ENCODE measurements at places on chromosomes 6 and 20.
A peak's percentile ranks its signal among the peaks of the same experiment; 100 is the strongest.

DNA sequence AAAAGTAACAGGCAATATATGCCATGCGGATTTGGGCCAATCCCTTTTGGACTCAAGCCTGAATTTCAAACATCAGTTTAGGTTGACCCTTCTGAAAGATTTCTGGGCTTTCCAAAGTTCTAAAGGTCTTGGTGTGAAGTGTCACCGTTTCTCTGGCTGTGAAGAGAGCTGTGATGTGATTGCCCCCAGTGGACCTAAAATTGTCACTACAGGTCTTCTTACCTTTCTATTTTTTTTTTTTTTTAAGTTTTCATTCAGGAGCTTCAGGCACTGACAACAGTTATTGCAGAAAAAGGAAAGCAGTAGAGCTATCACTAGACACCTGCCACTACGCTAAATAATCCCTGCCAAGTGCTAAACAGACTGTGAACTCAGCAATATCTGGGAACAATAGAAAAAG is 75.7 kb upstream of the OPRM1 start:
- no peak for DNase-seq

- no peak for DNase-seq
These were observed 75.1 kb downstream of the SLC2A10 start for GRCh38 chr20:46784436-46785127.

- DNase-seq, result no peak
These were observed 147.3 kb downstream of the DLL1 start for GRCh38 chr6:170143401-170144150.

GRCh38 chr6:82645536-82646230 is 282.1 kb downstream of the TPBG start:
- DNase-seq, result no peak

DNA sequence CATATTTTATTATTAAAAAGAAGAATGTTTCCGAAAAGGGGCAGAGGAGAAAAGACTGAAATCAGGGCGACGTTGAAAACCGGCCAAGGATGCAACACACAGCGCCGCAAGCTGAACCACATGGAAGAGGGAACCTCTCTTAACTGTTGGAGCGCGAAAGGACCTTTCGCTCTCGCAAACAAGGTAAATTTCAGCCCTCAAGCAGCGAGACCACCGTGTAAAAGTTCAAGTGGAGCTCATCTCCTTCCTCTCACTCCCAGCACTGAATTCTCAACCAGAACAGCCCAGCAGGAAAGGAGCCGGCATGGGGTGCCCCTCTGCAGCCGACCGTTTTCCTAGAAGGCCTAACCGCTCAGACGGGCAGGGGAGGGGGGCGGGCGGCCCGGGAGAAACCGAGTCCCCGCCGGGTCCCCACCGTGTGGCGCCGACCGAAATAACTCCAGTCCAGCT is 621 bp downstream of the GPR63 start:
- peak; percentile 4 for DNase-seq

- DNase-seq, result no peak
These were observed 14.6 kb downstream of the MYH7B start for GRCh38 chr20:34970193-34970840.

GRCh38 chr6:137497721-137498463 is 3.7 kb upstream of the OLIG3 start:
- peak; percentile 41 for DNase-seq

DNA sequence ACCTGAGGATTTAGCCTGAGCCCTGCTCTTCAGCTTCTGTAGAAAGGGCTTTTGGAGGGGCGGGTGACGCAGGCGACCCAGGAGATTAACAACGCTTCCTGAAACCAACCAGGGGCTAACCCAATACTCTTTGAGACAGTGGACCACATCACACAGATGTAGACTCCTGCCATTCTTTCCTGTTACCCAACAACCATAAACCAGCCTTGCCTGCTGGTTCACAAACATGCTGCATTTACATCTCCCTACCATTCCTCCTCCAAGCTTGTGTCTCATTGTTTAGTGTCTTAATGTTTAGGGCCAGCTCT is 28.3 kb downstream of the PPP1R16B start:
- DNase-seq, result peak; percentile 76

DNA sequence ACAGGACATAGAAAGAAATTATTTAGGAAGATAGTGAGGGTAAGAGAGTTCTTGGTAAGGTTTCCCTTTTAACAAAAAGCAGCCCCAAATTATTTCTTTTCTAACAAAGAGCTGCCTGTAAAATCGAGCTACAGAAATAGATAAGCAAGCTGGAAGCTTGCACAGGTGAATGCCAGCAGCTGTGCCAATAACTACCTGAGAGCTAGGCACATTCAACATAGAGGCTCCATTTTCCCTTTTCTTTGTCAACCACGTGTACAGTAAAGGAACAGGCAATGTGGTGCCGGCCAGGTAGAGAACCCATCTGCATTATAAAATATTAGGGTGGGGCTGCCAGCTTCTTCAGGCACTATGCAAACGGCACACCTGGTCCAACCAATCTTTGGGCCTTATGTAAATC is 341.6 kb upstream of the JAG1 start:
- no peak for DNase-seq

DNA sequence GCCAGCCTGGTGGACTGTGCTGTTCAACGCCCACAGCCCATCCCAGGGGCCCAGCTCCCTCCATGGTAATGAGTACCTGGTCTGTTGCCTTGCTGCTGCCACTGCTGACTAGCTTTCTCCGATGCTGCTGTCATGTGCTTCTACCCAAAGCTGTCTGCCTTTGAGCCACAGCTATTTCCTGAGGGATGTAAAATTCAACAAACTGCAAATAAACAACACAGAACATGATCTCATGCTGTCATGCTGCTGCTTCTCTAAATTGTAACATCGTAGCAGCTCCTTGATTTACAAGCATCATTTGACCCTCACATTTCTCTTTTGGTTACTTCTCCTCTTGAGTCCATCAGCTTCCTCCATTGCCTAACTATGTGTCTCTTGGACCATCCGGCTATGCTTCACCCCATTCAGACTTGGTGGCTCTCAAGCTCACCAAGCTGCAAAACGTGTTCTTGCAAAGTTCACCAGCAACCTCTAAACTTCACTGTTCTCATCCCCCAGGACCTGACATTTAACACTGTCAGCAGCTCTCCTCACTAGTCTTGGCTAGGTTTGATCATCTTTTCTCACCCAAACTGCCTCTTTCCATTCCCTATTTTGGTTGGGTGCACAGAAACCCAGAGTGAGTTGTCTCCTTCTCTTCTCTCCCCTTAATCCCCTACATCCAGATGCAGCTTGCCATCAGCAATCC is 54.6 kb downstream of the FYN start:
- DNase-seq, result no peak

- no peak for DNase-seq
These were observed 225.5 kb downstream of the SOD2 start for GRCh38 chr6:159467473-159468041.

DNA sequence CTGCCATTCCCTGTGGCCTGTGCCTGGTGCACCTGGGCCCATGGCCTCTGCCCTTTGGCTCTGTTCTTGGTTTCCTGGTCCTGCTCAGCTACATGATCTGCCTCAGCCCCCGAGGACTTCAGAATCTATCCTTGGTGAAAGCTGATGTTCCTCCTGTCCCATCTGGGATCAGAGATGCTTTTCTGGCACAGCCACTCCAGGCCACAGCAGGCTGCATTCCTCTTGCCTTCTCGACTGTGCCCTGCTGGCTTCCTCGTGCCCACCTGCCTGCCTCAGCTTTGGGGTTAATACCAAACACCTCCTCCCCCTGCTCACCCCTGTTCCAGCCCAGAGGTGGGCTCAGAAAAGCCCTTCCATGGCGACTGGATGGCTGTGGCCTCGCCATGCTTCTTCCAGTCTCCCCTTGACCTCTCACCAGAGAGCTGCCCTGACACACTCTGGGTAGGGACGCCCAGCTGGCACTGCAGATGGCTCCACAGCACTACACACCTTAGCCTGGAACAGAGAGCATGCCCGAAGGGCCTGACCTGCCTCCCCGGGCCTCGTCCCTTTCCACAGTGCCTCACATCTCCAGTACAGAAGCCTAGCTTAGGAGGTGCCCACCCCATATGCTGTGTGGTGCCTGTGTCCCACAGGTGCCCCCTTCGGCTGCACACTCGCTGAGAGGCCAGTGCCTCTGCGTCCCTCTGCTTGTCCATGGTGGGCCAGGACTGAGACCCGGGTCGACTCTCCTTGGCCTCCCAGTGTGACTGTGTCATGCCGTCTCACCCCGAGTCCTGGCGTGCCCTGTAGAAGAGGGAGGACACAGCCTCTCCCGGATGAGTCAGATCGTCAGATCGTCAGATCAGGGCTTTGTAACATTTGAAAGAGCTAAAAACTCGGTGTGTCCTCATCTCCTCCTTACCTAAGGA is 148.8 kb downstream of the DTNBP1 start:
- DNase-seq, result no peak

GRCh38 chr6:37928217-37928616 is 108.7 kb downstream of the ZFAND3 start:
- no peak for DNase-seq

- no peak for DNase-seq
These were observed 27.4 kb upstream of the CAP2 start for GRCh38 chr6:17365961-17366360.

DNA sequence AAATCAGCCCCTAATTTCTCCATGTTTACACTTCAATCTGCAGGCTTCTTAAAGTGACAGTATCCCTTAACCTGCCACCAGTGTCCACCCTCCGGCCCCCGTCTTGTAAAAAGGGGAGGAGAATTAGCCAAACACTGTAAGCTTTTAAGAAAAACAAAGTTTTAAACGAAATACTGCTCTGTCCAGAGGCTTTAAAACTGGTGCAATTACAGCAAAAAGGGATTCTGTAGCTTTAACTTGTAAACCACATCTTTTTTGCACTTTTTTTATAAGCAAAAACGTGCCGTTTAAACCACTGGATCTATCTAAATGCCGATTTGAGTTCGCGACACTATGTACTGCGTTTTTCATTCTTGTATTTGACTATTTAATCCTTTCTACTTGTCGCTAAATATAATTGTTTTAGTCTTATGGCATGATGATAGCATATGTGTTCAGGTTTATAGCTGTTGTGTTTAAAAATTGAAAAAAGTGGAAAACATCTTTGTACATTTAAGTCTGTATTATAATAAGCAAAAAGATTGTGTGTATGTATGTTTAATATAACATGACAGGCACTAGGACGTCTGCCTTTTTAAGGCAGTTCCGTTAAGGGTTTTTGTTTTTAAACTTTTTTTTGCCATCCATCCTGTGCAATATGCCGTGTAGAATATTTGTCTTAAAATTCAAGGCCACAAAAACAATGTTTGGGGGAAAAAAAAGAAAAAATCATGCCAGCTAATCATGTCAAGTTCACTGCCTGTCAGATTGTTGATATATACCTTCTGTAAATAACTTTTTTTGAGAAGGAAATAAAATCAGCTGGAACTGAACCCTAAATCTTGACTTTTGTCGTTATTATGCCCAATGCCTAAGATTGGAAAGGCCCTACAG is 4.5 kb downstream of the SOX4 start:
- DNase-seq, result no peak
